Nephron progenitor cell (in vitro differentiated cells): ENCODE measurements at places on chromosomes 5 and 9.

GRCh38 chr9:70484232-70485130 lies 70.0 kb upstream of the KLF9 start:
- peak; percentile 12 for DNase-seq

DNA sequence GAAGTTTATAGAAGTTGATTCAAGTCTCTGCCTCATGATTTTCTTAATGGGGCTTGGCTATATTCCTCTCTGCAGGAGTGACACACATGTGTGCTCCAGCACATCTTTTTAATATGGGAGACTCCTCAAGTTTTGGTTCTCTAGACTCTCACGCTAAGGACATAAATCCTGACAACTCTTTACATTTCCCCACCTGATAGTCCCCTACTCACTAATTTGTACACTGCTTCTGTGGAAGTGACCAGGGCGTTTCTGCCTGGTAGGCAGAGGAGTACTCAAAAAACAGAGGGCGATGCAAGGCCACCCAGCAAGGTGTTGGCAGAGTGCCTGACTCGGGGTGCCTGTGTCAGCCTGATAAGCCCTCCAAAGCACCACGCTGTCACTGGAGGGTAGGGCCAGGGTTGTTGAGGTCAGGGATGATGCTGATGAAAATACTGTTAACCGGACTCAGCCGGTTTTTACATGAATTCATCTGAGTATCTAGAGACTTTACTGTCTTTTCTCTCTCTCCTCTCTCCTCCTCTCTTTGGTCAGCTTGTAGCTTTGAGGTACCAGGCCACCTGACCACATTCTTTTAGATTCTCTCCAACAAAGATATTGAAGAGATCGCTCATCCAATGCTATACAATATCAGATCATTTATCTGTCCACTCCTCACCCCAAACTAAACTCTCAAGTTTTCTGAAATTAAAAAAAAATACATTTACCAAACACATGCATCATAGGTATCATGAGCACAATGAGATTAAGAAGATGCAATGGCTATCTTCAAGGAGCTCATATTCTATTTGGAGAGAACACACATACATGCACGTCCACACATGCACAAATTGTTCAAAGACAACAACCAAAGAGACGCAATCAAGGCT lies 205.2 kb downstream of the PIK3R1 start:
- DNase-seq: no peak

DNA sequence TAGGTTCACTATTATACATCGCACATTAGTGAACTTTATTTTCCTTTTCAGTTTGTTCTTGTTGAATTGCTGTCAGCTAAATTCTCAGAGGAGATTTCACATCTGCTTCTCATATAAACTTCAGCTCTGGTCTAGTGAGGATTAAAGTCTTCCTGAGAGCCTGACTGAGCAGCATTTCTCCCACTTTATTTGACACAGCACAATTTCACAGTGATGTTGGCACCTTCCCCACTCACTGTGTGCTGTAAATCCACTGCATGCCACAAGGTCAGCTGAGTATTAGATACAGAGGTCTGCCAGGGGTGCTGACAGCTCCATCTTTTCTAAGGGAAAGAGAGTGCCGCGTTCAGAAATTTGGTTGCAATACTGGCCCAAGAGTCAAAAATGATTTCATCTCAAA lies 567.4 kb downstream of the PRR16 start:
- DNase-seq: no peak

DNA sequence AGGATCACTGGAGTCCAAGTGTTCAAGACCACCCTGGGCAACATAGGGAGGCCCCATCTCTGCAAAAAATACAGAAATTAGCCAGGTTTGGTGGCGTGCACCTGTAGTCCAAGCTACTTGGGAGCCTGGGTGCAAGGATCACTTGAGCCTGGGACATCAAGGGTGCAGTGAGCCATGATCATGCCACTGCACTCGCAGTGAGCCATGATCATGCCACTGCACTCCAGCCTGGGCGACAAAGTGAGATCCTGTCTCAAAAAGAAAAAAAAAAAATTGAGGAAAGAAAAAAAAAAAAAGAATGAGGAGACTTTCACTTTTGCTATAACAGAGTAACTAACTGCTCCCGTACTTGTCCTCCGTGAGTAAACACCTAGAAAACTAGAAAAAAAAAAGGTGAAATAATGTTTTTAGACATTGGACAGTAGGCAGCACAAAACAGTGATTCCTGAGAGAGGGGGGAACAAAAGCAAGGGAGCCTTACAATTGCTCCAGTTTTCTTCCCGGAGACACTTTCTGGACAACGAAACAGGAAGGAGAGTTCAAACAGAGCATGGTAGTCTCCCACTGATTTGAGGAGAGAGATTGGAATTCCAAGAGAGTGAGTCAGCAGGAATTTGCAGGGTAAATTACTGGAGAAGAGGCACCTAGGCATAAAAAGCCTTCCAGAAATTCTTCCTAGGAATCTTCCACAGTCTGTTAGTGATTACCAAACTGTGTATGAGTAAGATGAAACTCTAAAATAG lies 6.9 kb upstream of the ZBTB5 start:
- DNase-seq: no peak

- no peak for DNase-seq
Measured at GRCh38 chr9:18127499-18127875, 346.5 kb upstream of the ADAMTSL1 start.

DNA sequence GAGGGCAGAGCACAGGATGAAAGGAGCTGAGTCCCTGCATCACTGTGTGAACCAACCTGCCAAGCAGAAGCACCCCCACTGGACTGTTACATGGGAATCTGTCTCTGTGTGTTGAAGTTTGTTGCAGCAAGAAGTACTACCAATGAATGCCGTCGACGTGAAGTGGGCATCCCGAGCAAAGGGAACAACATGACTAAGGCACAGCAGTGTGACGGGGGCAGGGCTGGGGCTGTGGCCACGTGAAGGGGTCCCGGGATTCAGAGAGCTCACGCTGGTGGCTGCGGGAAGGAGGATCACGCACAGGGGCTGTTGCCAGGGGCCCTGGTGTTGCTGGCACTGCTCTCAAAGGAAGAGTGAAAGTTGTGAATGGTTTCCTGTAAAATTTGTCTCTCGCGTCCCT lies 27.5 kb upstream of the GABBR2 start:
- no peak for DNase-seq

DNA sequence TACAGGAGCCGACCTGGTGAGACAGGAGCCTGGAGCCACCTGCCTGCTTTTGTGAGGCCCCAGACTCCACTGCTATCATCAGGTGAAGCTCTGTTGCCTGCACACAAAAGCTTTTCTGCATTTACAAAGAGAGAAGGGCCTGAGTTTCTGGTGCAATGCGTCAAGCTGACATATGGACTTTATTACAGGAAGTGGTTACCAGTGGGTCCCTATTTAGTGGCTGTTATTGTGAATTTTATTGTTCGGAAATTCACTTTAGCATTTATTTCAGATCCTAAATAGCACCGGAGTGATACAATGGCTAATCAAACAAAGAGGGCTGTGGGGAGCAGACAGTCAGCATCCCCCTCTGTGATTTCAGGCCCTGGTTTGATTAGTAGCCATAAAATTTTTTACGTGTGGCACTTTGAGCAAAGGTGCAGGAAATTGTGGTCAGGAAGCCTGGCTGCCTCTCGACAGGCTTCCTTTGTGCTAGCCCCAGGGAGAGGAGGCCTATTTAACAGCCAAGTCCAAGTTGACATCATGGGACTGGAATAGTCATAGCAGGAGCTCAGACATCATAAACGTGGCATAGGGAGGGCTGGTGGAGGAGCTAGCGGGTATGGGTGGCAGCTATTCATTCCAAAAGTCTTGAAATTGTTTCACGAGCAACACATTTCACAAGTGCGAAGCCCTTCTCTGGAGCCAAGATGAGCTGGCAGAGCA lies 8.4 kb downstream of the TGFBI start:
- DNase-seq: no peak

GRCh38 chr9:96766199-96766598 lies 11.7 kb downstream of the ZNF510 start:
- DNase-seq: no peak

DNA sequence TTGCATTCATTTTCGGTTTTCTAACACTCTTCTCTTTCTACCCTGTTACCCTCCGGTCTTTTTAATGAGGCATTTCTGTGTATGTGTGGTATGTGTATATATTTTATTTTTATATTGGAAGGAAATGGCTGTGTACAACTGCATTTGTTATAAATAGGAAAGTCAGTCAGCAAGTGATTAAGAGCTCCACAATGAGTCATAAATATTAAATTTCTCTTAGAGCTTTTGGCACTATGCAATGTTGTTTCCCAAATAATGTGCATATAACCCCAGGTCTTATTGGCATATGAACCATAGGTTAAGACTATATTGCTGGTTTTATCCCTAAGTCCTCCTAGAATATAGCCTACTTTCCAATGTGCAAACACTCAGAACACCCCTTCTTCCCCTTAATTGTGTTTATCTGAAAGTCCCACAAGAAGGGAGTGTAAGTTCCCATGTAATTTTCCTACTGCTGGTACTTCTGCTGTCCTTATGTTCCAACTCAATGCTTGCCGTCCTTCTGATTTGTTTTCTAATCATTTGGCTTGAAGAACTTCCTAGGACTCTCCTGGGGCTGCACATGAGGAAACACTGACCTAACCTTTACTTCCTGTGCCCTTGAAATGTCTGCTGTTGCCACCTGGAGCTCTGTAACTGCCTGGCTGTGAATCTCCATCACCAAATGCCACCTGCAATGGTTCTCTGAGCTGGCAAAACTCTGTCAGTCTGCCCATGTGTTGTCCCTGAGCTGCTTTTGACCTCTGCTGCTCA lies 65.5 kb upstream of the PCSK5 start:
- no peak for DNase-seq

DNA sequence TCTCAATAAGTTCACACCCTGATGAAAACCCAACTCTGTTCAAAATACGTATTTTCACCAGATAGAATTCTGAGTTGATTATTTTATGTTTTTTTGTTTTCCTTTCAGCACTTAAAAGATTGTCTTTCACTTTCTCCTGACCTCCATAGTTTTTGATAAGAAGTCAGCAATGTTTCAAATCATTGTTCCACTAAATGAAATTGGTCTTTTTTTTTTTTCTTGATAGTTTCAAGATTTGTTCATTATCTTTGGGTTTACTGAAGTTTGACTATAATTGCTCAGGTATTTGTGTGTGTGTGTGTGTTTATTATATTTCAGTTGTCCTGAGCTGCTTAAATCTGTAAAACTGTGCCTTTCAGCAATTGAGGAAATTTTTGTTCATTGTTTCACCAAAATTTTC lies 498.7 kb downstream of the TLE1 start:
- no peak for DNase-seq

- DNase-seq: no peak
Measured at GRCh38 chr5:90307322-90307721, 102.2 kb downstream of the CETN3 start.

GRCh38 chr5:132251220-132251725 lies 6.2 kb upstream of the PDLIM4 start:
- DNase-seq: no peak

GRCh38 chr9:132877824-132878694 lies at the start of gene AK8:
Gene AK8, minus strand, starts transcription at chr9:132878284. Its CDS starts 29 bp downstream, at chr9:132878255.
- DNase-seq: peak; percentile 88

GRCh38 chr5:117869596-117869995 lies 1118.8 kb downstream of the DTWD2 start:
- DNase-seq: no peak

GRCh38 chr5:120843390-120843980 lies 379.4 kb downstream of the PRR16 start:
- DNase-seq: no peak
